NCI-H2029 (cell line): ENCODE measurements at places on chromosomes 7 and 10.
A peak's percentile ranks its signal among the peaks of the same experiment; 100 is the strongest.

GRCh38 chr7:143902332-143902899, 440 bp upstream of the TCAF1 start:
- no peak for DNase-seq

DNA sequence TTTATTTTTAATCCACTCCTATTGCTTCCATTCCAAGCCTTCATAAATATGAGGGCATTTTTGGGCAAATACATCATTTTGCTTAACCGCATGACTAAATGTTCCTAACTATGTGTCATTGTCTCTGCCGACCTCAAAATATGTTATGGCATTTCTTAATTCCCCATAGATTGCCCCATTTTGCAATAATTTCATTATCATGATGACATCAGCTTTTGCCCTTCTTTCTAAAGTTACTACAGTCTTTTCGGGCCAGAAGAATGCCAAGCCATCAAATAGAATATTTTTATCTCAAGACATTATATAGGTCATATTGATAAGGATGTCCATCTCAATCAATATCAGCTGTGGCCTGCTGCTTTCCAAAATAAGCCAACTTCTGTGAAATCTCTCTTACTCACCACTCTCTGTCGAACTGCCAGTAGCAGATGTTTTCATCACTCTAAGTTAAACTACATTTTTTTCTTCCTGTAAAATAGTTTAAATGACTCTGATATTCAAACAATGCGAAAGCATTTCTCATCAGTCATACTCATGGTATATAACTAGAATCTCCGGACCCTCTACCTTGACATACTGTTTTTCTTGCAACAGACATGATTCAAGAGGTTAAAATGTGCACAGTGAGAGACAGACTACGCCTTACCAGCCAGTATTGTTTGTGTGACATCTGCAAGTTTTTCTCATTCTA, 1254.6 kb upstream of the CELF2 start:
- no peak for DNase-seq

GRCh38 chr10:102935505-102935904, 17.4 kb downstream of the CNNM2 start:
- DNase-seq, result peak; percentile 34

DNA sequence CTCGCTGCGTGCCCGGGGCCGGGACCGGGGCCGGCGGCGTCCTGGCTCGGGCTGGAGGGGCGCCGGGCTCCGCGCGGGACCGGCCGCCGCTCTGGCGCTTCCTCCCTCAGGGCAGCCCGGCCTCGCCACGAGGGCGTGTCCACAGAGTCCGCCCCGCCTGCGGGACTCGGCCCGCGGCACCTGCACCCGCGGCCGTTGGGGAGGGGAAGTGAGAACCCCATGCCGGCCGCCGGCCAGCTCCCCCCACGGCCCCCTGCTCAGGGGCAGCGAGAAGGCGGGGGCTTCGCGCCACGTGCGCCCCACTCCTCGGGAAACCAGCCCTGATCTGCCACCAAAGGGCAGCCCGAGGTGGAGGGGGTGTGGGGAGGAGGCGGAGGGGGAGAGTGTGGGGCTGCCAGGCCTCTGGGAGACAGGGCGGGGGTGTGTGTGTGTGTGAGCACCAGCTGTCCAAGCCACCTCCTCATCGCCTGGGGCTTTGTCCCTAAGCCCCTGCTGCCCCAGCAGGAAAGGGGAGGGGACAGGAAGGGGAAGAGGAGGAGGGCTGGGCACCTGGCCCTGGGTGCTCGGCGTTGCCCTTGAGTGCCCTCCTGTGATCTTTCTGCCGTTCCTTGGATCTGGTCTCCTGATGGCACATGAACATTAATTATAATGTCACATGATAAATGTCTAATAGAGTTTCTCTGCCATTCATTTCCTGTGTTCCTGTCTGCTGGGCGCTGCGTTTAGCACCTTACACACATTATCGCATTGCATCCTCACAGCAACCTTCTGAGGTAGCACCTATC, at the start of gene PIK3AP1:
Gene PIK3AP1, minus strand, starts transcription at position 93 of the 785 bp plus-strand sequence. CDS start 120 bp downstream, outside the sequence.
- peak; percentile 35 for DNase-seq

- DNase-seq, result peak; percentile 20
Observed at GRCh38 chr7:25894002-25894901, 257.7 kb upstream of the NFE2L3 start.

DNA sequence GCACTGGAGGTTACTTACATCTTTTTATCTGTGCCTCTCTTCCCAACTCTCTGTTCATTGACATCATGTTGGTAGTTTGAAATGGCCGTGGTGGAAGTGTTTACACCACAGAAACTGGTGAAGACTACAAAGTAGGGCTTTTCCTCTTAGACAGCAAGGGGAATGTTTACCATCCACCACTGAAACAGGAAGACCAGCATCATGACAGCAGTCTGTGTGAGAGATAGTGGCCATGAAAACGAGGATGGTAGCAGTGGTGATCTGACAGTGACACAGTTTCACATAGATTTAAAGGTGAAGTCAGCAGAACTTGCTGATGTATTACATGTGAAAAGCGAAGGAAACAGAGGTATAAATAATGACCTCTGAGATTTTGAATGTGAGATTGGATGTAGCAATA, 115.7 kb downstream of the CCDC71L start:
- DNase-seq, result no peak

- no peak for DNase-seq
Observed at GRCh38 chr7:151648429-151648828, 128.7 kb upstream of the RHEB start.

- DNase-seq, result no peak
Observed at GRCh38 chr10:87519582-87519981, 14.9 kb downstream of the MINPP1 start.

DNA sequence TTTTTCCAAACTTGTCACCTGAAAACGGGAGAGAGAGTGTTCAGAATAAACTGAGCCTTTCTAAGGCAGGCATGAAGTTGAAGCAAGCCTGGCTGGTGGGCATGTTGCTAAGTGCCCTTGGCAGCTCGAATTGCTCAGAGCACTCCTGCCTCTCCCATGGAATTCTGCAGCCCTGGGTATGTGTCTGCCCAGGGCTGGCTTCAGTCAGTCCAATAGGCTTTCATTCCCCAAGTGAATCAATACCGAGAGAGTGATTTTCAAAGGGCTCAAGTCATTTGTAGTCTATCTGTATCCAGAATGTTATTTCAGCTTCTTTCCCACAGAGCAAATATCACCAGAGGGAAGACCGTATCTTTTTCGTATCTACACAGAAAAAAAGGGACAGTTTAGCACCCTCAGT, 415.5 kb upstream of the COBL start:
- DNase-seq, result no peak

DNA sequence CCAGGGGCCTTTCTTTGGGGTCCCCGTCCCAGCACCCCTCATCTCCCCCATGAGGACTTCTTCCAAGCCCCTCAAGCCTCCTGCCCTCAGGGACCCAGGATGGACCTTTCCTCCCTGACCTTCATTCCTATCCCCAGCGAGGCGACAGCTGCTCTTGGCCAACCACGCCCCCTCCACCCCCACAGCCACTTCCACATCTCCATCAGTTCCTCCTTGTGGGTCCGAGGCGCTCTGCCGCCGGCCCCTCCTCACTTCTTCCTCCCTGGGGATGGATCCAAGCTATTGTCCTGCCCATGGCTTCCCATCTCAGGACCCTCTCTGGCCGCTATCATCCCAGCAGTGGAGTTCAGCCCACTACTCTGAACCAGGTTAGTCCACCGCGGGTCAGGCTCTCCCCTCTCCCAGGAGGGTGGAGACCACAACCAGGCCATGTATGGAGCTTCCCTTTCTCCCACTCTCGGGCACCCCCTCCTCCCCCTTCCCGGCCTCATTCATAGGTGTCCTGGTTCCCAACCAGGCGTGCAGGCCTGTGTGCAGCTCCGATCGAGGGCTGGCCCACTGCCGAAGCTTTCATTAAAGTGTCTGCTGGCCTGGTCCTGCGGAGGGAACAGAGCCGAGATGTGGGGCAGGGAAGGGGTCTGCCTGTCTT, 1.7 kb upstream of the SH2B2 start:
- DNase-seq, result no peak

GRCh38 chr10:3136336-3136735, 36.2 kb downstream of the PITRM1 start:
- no peak for DNase-seq

DNA sequence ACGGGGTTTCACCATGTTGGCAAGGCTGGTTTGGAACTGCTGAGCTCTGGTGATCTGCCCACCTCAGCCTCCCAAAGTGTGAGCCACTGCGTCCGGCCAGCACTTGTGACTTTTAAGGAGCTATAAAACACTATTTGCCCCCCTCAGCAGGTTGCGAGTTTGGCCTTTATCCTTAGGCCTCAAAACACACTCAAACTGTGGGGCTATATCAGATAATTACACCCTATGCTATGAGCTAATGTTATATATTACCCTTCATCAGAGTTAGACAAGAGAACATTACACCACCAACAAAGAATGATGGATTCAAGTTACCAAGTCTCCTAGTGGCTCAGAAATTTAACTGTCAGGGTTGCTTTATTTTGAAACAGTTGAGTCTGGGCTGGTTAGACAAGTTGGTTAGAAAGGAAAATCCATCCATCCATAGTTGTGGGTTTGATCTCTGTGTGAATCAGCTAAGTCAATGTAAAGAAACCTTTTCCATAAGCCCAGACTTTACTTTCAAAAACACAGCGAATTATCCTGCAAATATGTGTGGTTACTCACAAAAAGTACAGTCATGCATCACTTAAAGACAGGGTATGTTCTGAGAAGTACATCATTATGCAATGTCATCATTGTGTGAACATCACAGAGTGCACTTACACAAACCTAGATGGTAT, 115.8 kb downstream of the SEMA3D start:
- DNase-seq, result no peak

GRCh38 chr7:114785496-114785895, 136.4 kb upstream of the MDFIC start:
- no peak for DNase-seq

DNA sequence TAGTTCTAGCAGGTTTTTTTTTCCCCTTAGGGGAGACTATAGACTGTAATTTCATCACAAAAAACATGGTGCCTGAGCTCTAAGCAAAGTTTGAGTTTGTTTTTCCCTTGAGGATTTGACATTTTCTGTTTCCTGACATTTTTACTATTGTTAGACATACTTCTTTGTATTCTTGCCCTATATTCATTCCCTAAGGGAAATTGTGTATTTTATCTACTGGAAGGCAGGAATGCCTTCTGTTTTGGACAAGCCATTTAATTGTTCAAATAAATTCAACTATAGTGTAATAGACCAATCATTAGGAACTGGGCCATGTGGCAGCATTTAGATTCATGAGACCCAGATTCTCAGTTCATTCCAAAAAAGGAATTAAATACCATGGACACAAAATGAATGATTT, 335.0 kb downstream of the EXOC4 start:
- no peak for DNase-seq

GRCh38 chr7:71326595-71326994, 194.7 kb downstream of the GALNT17 start:
- no peak for DNase-seq

DNA sequence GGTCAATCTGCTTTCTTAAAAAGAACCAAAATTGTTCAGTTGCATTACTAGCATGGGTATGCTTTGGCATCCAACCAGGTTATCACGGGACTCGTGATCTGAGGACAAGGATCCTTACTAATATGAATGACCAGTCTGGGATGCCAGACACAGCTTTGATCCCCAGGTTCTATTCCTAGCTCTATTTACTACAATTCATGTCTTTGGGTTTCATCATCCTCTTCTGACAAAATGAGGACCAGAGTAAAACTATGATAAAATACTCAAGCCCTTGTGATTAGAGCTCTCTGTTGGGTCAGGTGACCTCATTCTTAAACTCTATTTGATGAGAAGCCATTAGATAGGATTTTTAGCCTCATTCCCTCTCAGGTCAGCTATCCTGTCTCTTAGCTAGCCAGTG, 119.8 kb downstream of the SLC25A13 start:
- DNase-seq, result no peak

GRCh38 chr10:94224656-94225055, 138.1 kb downstream of the NOC3L start:
- DNase-seq, result no peak

DNA sequence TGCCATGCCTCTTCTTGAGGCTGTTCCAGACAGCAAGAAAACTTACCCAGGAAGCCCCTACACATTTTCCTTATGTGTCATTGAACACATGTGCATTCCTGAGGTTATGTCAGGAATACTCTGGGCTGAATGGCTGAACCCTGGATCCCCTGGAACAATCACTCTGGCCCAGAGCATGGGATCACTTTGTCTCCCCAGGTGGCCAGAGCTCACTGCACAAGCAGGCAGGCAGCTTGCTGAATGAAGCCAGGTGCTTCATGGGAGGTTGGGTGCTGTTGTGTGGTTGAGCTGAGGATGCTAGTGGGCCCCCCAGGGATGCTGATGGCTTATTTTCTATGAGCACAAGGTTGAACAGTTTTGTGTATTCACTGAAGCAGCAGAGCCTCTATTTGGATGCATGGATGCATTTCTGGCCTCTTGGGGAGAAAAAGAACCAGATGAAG, 54.7 kb upstream of the NPTX2 start:
- DNase-seq, result no peak

DNA sequence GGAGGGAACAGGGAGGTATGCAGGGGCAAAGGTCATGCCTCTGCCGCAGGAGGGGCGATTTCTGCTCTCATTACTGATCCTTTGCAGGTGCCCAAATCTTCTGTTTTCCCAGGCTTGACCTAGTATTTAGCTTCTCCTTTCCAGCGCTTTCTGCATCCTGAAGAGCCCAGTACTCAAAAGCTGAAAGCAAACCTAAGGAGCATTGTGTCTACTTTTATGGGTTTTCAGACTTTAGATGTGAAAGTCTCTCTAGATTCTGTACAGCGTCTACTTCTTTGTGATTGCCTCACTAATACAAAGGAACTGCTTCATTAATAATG, 560 bp downstream of the GBF1 start:
- DNase-seq, result no peak
